ENCODE measurements at places on chromosomes 5 and 9. TPM values are rescaled to one million over a fixed set of nuclear protein-coding genes. Genes with fewer than 3 reads are reported as not detected.

DNA sequence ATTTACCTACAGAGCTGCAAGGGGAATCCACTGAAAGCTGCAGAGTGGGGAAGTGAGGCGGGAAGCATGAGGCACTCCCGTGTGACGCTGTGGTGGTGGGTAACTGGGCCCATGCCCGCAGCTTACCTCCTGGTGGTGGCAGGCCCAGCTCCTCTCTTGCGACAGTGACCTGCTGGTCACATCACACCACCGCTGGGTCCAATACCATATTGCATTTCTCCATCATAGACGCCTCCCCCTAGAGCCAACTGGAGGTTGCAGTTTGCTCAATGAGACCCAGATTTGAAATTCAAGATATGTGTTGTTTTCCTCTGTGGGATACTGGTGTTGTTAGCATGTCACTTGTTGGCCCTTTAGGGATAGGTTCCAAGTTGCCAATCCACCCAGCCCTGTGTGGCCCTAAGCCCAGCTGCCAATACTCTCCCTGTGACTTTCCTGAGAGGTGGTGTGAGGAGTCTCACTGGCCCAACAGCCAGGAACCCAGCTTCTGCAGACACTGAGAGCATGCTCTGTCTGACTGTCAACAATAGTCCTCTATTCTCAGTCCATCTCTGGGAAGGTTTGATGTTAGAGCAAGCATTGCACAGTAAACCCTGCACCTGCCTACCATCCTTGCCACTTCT lies 428.3 kb downstream of the GADD45G start:
- no peak for DNase-seq

The ODF2 gene
- total RNA-seq: 69.5 TPM

GRCh38 chr5:10339058-10339811 lies 14.3 kb upstream of the MARCHF6 start:
- no peak for DNase-seq

DNA sequence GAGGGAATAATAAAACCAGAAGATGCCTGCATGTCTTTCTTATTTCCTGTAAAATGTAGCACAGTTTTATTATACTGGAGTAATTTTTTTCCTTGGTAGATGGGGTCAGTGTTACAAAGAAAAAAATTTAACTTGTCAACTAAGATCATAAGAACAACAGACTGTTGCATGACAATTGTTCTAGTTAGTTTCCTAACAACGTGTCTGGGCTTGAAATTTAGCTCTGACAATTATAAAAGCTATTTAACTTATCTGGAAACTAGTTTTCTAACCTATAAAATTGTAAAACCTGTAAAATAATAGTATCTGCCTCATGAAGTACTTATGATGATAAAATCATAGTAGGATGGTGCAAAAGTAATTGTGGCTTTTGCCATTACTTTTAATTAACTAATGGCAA lies 4.9 kb downstream of the SHOC1 start:
- no peak for DNase-seq

The FAM78A gene
- 43.9 TPM for total RNA-seq

DNA sequence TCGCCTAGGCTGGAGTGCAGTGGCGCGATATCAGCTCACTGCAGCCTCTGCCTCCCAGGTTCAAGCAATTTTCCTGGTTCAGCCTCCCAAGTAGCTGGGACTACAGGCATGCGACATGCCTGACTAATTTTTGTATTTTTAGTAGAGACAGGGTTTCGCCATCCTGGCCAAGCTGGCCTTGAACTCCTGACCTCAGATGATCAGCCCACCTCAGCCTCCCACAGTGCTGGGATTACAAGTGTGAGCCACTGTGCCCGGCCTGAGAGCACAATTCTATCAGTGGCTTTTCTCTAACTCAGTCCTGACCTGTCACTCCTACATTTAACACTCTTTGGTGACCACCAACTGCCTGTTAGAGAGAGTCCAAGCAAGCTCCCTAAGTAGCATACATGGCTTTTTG lies 82.7 kb upstream of the SPOCK1 start:
- no peak for DNase-seq

- DNase-seq: no peak
Measured at GRCh38 chr9:136219276-136219675, 14.3 kb upstream of the LHX3 start.

The SPARC gene
- 0.54 TPM for total RNA-seq

The RABEPK gene
- total RNA-seq: 22.6 TPM

DNA sequence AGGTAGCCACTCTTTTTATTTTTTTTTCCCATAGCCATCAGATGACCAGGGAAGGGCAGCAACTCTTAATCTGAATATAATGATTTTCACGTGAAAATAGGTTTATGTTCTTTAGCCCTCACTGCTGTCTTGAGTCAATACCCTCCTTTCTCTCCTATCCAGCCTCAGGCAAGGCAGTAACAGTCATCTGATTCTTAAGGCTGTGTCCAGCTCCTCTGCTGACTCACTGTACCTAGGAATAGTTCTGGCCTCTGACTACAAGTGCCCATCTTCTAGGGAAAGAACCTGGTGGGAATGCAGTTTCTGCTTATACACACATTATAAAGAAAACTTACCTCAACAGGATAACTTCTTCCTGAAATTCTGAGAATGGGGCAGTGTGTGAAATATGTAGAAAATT lies 30.7 kb downstream of the DHX29 start:
- DNase-seq: no peak

- DNase-seq: no peak
Measured at GRCh38 chr9:133385452-133385851, 9.3 kb downstream of the STKLD1 start.

DNA sequence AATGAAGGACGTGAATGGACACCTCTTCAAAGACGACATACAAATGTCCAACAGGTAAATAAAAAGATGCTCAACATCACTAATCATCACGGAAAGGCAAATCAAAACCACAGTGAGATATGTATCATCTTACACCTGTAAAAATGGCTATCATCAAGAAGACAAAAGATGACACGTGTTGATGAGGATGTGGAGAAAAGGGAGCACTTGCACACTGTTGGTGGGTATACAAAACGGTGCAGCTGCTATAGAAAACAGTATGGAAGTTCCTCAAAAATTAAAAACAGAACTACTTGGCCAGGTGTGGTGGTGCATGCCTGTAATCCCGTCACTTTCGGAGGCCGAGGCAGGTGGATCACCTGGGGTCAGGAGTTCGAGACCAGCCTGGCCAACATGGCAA lies 47.9 kb downstream of the STK10 start:
- DNase-seq: peak; percentile 48

DNA sequence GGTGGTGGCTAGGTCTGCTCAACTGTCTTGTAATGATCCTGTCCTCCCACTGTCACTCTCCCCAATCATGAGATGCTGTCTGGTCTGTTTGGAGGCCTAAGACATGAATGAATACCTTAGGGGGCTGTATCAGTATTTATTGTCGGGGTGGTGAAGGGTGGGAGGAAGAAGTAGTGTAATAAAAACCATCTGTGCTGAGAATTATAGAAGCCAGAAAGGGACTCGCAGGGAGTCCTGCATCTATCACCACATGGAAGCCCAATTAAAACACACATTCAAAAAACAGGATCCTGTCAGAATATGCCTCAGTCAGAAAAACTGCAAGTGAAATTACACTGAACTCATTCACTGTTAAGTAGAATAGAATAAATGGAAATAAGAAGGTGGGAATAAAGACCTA lies 1134.3 kb upstream of the C9orf72 start:
- no peak for DNase-seq

The ZNF483 gene
- 0.19 TPM for total RNA-seq

DNA sequence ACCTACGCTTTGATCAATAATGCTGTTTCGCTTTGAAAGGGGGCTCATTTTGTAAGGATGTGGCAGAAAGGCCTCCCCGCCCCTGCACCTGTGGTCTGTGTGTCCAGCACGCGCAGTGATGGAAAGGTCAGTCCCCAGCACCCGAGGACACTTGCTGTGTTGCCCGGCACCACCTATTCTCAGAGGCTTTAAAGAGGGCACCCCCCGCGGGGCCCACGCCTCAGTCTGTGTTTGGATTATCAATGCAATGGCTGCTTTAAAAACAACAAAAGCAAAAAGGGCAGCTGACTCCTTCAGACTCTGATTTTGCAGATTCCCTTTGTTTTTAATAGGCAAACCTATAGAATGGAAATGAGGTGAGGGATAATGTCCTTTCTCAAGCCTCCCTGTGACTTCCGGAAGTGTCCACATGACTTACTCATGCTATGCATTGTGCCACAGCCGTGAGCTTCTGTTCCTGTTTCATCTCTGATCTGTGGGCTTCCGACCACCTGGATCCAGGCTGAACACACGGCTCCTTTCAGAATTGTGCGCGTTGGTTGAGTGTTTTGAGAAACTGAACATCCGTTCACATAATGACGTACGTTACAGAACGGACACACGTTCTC lies 416.2 kb downstream of the IRX2 start:
- DNase-seq: no peak

The PGM5 gene
- total RNA-seq: 0.11 TPM

- no peak for DNase-seq
Measured at GRCh38 chr9:5621327-5621726, 7.6 kb upstream of the RIC1 start.

DNA sequence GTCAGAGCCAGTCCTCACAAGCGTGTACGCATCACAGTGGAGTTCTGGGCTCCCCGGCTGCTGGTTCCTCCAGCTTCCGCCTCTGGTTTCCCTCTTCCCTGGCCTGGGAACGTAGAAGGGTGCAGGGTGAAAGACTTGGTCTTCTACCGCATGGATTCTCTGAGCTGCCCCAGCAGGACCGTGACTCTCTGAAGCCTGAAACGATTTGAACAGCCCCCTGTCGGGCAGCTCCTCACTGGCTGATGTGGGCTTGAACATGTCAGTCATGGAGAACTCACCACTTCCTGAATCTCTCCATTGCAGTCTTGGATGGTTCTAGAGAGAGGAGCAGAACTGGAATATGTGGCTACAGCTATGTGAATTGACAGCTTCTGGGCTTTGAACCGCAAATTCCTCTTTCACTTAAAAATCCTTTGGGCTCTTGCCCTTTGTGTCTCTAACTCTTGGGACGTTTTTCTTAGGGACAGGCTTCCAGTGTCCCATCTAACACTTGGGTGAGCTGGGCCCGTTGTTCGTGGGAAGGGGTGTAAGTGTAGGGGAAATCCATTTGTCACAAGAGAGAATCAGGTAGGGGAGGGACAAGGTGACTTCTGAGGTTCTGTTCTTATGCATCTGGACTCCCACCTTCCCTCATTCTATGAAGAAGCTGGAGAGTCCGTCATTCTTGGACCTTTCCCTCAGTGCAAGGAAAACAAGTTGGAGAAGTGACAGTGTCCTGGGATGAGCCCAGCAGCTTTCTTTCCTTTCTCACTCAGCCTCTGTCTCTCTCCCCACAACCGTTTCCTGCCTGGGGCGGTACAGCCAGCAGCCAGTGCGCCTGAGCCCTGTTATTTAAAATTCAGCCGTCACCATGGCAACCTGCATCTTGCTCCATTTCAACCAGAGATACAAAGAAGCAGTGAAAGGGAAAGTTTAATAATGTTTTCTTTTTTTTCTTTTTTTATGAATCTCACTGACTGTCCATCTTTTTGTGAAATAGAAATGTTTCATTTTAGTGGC lies 84.7 kb downstream of the PTTG1 start:
- peak; percentile 65 for DNase-seq

The SLC6A7 gene
- not detected for total RNA-seq

- DNase-seq: no peak
Measured at GRCh38 chr9:72467766-72468738, 53.4 kb upstream of the TMC1 start.

DNA sequence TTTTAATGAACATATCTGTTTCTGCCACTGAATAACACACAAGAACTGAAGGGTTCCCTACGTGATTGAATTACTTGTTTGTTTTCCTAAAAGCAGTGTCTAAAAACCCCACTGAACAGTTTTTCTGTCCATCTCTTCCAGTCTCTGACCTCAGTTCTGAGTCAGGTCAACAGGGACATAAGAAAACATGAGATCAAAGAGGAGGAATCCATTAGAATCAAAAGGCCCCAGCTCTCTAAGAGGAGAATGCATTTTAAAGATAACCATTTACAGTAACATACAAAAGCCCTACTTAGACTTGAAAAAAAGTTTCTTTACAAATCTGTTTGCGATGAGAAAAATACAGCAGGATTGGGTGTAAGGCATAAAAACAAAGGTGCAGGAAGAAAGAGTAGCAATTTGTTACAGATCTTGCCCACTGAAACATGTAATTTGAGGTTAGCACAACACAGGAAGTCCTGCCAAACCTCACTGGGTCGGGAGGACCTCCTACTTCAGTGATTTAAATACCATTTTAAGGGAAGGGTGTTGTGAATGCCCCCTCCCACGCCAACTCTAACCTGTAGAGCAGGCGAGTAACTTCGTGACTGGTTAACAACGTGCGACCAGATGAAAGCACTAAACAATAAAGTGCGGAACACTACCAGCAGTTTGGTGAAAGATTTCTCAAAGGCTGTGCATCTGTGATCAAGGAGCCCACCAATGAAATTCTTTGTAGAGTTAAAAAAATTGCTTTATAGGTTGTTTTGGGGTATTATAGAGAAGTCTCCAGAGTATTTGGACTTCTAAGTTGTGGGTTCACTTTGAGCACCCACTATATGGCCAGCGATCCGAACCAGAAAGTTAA lies 1.3 kb downstream of the QSOX2 start:
- peak; percentile 66 for DNase-seq

GRCh38 chr9:135924628-135925338 lies 17.4 kb upstream of the CAMSAP1 start:
- no peak for DNase-seq

The C9orf153 gene
- total RNA-seq: not detected

DNA sequence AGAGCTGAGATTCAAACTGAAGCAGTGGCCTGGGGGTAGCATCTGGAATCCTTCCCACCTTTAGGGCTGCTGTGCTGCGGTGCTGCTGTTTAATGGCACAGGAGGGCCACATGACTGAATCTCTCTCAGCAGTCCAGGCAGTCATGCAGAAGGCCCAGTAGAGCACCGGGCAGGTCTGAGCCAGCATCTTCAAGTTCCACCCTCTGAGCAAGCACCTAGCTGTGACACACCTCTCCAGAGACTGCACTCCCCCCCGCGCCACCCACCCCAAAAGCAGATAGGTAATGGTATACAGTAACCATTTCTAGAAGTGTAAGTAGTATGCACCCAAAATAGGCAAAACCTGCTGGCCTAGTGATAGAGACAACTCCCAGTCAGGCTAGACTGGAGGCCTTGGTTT lies 8.2 kb downstream of the IL4 start:
- no peak for DNase-seq

DNA sequence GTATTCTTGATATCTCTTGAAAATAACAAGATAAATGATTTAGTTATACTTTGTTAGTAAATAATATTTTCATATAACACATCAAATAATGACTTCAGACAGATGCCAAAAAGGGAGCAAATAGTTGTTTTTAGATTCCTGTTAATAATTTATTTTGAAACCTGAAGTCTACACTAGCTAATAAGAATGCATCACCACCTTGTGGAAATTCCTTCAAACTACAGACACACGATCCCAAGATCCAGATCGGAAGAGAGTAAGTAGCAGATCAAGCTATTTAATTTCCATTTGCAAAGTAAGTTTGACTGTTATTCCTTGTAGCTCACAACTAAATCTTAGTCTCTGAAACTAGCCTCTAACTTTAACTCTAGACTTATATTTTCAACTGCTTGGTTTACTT lies 35.5 kb upstream of the ISL1 start:
- no peak for DNase-seq

DNA sequence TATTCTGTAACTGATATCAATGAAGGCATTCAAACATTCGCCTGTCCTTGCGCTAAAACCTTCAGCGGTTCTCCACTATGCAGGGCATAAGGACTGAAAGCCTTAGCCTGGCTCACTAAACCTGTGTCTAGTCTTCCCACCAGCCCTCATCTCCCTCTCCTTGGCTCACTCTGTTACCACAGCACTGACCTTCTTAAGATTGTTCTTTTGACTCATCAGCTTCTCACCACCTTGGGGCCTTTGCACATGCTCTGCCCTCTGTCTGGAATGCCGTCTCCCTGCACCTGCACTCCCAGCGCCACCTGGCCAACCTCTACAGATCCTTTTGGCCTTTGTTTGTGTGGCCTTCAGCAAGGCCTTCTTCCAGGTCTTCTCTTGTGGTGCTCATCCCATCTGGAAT lies 131.8 kb upstream of the IER5L start:
- DNase-seq: no peak
